ENCODE measurements at places on chromosomes 4 and X. TPM values are rescaled to one million over a fixed set of nuclear protein-coding genes. Genes with fewer than 3 reads are reported as not detected.

TLL1 gene
- total RNA-seq: not detected

DNA sequence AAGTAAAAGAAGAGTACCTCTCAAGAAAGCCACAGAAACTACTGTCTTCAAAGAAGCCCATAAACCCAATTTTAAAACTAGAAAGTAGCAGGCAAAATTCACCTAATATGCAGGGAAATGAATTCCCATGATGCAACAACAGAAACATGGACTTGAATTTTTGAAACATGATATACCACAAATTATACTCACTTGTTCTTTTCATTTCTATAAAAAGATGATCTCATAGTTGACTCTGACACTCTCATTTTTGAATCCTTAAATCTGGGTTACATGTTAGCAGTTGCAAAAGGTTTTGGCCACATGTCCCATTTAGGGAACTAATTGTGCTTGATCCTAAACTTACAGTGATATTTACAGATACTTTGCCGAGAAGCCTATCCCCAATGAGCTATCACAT lies 1130.8 kb downstream of the FAT4 start:
- DNase-seq: no peak
- no peaks in the 10 kb centered on the region for H3K27me3 ChIP-seq
- no peaks in the 10 kb centered on the region for H3K4me1 ChIP-seq
- H3K36me3 ChIP-seq: no peaks in the 10 kb centered on the region
- H3K4me3 ChIP-seq: no peak overlapping the region
- H3K27ac ChIP-seq: no peak overlapping the region

DNA sequence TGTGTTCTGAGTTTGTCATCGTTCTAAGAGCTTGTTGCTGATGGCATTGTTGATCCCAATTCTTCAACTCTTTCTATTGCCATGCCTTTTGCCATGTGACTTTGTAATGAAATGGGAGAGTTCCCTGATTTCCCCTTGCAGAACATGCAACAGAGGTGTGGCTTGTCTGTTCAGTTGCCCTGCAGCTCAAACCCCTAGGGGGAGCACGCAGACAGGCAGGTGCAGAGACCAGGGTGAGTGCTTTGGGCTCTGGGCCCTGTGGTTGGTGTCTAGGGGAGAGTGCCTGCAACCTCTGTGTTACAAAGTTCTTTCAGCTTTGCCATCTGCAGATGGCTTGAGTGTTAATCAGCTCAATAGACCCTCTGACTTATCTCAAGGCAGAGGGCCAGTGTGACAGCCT lies 332.7 kb downstream of the MID1IP1 start:
- no peaks in the 10 kb centered on the region for H3K27me3 ChIP-seq
- DNase-seq: peak; percentile 3
- no peaks in the 10 kb centered on the region for H3K4me1 ChIP-seq
- no peak overlapping the region for H3K4me3 ChIP-seq
- no peaks in the 10 kb centered on the region for H3K36me3 ChIP-seq
- no peak overlapping the region for H3K27ac ChIP-seq

- H3K36me3 ChIP-seq: peaks cover 3% of the 10 kb centered on the region
- H3K4me1 ChIP-seq: peaks cover 10% of the 10 kb centered on the region
- DNase-seq: no peak
- peak overlapping the region; percentile 44 for H3K27ac ChIP-seq
- H3K4me3 ChIP-seq: no peak overlapping the region
Observed at GRCh38 chr4:48360285-48361011, 19.1 kb downstream of the SLAIN2 start.

DNA sequence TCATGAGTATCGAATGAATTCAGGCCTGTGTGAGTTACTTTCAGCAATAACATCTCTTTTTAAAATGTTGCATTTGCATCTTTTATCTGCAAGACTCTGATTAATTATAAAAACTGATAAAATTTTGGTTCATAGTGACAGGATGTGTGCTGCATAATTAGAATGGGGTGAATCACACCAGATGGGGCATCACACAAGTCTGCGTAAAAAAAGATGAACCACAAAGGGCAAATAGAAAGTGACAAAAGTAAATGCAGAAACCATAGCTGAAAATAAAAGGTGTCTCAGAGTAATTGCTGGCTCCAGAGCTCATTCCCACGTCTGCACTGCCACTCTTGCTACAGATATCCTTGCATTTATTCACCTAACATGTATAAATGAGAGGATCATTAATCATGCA lies 131.1 kb downstream of the HS3ST1 start:
- DNase-seq: no peak
- H3K27ac ChIP-seq: no peak overlapping the region
- H3K27me3 ChIP-seq: peaks cover 6% of the 10 kb centered on the region
- no peaks in the 10 kb centered on the region for H3K36me3 ChIP-seq

DNAAF6 gene
- not detected for total RNA-seq

DNA sequence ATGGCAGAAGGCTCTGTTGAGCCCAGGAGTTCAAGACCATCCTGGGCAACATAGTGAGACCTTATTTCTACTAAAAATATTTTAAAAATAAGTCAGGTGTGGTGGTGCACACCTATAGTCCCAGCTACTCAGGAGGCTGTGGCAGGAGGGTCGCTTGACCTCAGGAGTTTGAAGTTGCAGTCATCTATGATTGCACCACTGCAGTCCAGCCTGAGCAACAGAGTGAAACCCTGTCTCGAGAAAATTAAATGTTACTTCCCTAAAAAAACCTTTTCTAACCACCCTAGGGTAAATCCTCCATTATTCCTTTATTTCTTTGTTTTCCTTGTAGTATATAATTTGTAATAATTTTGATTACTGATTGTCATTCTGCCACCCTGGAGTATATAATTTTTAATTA lies 7.9 kb downstream of the FAM200B start:
- no peaks in the 10 kb centered on the region for H3K27me3 ChIP-seq
- peaks cover 3% of the 10 kb centered on the region for H3K36me3 ChIP-seq
- peaks cover 8% of the 10 kb centered on the region for H3K4me1 ChIP-seq
- H3K4me3 ChIP-seq: no peak overlapping the region

- DNase-seq: no peak
- no peak overlapping the region for H3K27ac ChIP-seq
- no peak overlapping the region for H3K4me3 ChIP-seq
- no peaks in the 10 kb centered on the region for H3K27me3 ChIP-seq
- no peaks in the 10 kb centered on the region for H3K4me1 ChIP-seq
Observed at GRCh38 chr4:19557161-19557560, 694.5 kb upstream of the SLIT2 start.

DNA sequence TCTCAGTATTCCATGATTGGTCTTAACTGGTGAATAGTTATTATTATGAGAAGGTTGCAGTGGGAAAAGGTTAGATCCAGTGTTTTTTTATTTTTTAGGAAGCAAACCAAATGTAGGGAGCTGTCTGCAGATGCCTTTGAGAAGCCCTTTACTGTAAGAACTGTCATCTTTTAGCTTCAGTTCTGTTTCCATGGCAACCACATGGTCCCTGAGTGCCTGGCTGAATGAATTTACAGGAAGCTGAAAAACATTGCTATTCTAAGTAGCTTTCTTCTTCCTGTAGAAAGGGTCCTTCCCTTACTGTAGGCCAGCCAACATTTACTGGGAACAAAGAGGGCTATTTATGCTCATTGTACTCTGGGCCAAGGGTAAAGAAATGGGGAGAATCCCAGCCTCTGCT lies 103.3 kb downstream of the DCLK2 start:
- H3K4me1 ChIP-seq: no peaks in the 10 kb centered on the region
- DNase-seq: no peak
- no peak overlapping the region for H3K27ac ChIP-seq
- H3K4me3 ChIP-seq: no peak overlapping the region
- peaks cover 14% of the 10 kb centered on the region for H3K27me3 ChIP-seq

DNA sequence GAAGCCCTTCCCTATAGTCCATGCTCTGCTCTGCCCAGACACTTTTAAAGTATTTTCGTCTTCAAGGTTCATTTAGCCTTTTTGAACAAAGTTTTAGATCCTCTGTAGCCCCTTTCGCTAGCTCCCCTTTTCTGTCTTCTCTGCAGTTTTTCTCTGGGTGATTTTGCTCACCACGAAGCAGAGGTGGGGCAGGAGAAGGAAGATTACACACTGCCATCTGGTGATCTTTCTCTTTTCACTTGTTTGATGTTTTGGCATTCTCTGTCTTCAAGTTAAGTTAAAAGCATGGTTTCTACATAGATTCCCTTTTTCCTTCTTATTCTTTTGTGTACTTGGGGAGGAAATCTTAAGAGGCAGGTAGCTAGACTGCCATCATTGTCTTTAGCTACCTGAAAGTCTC lies 43.9 kb downstream of the CC2D2A start:
- no peaks in the 10 kb centered on the region for H3K27me3 ChIP-seq
- DNase-seq: no peak
- peaks cover 5% of the 10 kb centered on the region for H3K4me1 ChIP-seq
- H3K36me3 ChIP-seq: peaks cover 4% of the 10 kb centered on the region
- no peak overlapping the region for H3K27ac ChIP-seq
- H3K4me3 ChIP-seq: no peak overlapping the region

DNA sequence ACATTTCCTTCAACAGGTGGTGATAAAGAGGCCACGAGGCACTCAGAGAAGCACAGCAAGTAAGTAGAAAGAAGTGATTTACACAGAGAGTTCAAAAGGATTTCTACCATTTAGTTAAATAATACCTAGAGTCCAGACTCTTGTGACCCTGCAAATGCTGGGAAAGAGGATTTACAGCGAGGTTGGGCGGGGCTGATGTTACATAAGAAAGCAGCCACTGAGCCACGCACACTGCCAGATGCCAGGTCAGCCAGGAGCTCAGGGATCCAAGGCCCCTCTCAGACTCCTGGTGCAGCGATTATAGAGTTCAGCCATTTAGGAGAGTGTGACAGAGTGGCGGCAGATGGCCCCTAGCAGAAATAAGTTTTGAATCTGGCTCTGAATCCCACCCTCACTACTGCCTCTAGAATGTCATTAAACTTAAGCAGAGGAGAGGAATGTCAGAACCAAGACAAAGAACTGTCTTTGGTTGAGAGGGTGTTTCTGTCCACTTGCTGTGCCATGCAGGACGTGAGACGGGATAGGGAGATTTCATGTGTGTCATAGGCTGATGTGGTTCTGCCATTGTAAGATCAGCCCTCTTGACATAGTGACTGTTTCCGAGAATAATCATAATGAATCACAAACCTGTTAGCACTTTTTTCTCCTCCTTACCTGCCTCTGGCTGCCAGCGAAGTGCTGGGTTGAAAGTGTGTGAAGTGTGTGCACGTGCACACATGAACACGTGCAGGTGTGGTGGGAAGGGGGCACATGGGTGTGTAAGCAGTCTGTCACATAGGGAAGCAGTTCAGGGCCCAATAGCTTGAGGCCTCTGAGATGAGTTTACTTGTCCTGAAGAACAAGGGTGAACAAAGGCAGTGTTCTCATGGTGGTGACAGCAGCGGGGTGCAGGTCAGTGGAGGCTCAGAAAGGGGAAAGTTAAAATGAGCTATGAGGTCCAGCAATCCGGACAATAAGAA lies 50.1 kb downstream of the MFAP3L start:
- no peaks in the 10 kb centered on the region for H3K4me1 ChIP-seq
- H3K4me3 ChIP-seq: no peak overlapping the region
- DNase-seq: no peak
- peaks cover 5% of the 10 kb centered on the region for H3K27me3 ChIP-seq
- H3K27ac ChIP-seq: no peak overlapping the region

TIMM8A gene
- total RNA-seq: 13.8 TPM

GABRA4 gene
- not detected for total RNA-seq

SPACA5 gene
- not detected for total RNA-seq

RAB33A gene
- 23.3 TPM for total RNA-seq

DNA sequence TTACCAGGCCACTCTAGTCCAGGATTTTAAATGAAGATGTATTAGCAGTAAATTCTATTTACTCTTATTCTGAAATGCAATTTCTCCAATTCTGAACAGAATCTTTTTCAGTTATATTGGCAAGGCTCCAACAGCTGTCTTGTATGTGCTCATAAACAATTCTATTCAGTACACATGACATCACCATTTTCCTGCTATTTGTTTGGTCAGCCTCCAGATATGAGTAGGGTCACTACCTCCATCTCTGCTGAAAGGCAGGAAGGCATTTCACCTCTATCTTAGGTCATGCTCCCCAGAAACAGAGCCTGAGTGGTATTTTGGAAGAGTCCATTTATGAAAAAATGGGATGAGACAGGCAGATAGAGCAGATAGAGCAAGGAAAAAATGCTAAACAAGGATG lies 151.1 kb upstream of the ADGRL3 start:
- no peak overlapping the region for H3K27ac ChIP-seq
- H3K36me3 ChIP-seq: no peaks in the 10 kb centered on the region
- no peaks in the 10 kb centered on the region for H3K4me1 ChIP-seq
- DNase-seq: no peak
- H3K27me3 ChIP-seq: no peaks in the 10 kb centered on the region
- H3K4me3 ChIP-seq: no peak overlapping the region

GRCh38 chr4:122764071-122764820 lies 31.7 kb downstream of the BBS12 start:
- no peaks in the 10 kb centered on the region for H3K27me3 ChIP-seq
- peak overlapping the region; percentile 54 for H3K4me3 ChIP-seq
- H3K4me1 ChIP-seq: peaks cover 34% of the 10 kb centered on the region
- H3K36me3 ChIP-seq: no peaks in the 10 kb centered on the region
- DNase-seq: no peak

ABCG2 gene
- total RNA-seq: 2.3 TPM

ZC4H2 gene
- 14.5 TPM for total RNA-seq

- no peak overlapping the region for H3K4me3 ChIP-seq
- no peaks in the 10 kb centered on the region for H3K4me1 ChIP-seq
- no peak overlapping the region for H3K27ac ChIP-seq
- H3K27me3 ChIP-seq: no peaks in the 10 kb centered on the region
- no peaks in the 10 kb centered on the region for H3K36me3 ChIP-seq
- DNase-seq: no peak
Observed at GRCh38 chr4:168521721-168522120, 24.9 kb downstream of the PALLD start.

DHX15 gene
- total RNA-seq: 145 TPM

DNA sequence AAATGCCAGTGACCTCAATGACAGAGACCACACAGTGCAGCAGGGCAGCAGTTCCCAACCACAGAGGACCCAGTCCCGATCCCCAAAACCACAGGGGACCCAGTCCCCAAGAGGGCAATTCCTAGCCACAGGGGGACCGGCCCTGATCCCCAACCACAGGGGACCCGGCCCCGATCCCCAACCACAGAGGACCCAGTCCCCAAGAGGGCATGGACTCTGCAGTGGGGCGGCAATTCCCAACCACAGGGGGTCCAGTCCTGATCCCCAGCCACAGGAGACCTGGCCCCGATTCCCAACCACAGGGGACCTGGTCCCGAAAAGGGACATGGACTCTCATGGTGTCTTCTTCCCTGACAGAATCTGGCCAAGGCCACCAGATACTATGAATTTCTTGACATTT lies 136.3 kb downstream of the AFAP1 start:
- peaks cover 11% of the 10 kb centered on the region for H3K36me3 ChIP-seq
- no peak overlapping the region for H3K27ac ChIP-seq
- H3K4me1 ChIP-seq: peaks cover 12% of the 10 kb centered on the region
- no peak overlapping the region for H3K4me3 ChIP-seq
- H3K27me3 ChIP-seq: peaks cover 5% of the 10 kb centered on the region

NONO gene
- total RNA-seq: 564 TPM

GRCh38 chr4:158201322-158201721 lies 9.0 kb upstream of the TMEM144 start:
- no peaks in the 10 kb centered on the region for H3K36me3 ChIP-seq
- H3K4me1 ChIP-seq: no peaks in the 10 kb centered on the region
- no peak for DNase-seq
- H3K4me3 ChIP-seq: no peak overlapping the region
- H3K27me3 ChIP-seq: no peaks in the 10 kb centered on the region

GRCh38 chr4:37951461-37952352 lies 8.5 kb upstream of the PTTG2 start:
- no peak overlapping the region for H3K4me3 ChIP-seq
- H3K36me3 ChIP-seq: no peaks in the 10 kb centered on the region
- no peaks in the 10 kb centered on the region for H3K27me3 ChIP-seq
- no peak for DNase-seq

Measured in activated T-cell treated with anti-CD3 and anti-CD28 coated beads, Interleukin-2, amount 50 U/mL, for 72 hours (primary cell).